Colonic mucosa (tissue), 4 donors: ENCODE measurements at places on chromosomes 16 and 17.

- peak; percentile 88 for DNase-seq
Measured at GRCh38 chr16:31868691-31869167, 4.9 kb upstream of the ZNF267 start.

GRCh38 chr17:81084680-81085419 lies 49.9 kb downstream of the BAIAP2 start:
- no peak for DNase-seq

- no peak for DNase-seq
Measured at GRCh38 chr16:67040906-67041305, 12.0 kb downstream of the CBFB start.

DNA sequence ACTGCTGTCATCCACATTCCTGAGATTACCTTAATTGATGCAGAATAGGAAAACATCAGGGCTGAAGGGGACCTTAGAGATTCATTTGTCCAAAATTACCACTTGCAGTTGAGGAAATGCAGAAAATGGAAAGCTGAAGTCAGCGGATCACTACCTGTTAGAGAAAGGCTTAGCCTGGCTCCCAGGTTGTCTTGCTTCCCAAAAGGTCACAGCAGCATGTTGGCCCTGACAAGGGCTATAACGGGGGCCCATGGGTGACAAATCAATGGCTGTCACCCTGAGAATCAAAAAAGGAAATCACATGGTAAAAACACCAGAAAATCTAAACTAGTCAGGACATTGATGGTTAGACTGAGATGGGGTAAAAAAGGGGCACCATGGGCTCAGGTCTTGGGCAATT lies 51.7 kb downstream of the HLF start:
- no peak for DNase-seq

DNA sequence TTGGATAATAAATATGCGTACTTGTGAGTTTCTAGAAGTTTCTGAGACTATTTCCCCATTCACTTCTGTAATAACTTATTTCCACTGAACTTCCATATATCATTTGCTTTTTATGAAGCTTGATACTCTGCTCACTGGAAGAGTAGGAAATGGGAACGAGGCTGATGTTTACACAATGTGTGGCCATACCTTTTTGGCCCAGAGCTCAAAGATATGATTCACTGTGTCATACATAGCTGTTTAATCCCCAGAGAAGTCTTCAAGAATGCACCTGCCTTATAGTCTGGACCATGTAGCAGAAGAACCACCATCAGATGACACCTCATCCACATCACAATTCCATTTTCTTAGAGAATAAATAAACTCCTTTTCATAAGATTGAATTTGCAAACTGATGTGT lies 40.3 kb upstream of the TEKT3 start:
- no peak for DNase-seq

DNA sequence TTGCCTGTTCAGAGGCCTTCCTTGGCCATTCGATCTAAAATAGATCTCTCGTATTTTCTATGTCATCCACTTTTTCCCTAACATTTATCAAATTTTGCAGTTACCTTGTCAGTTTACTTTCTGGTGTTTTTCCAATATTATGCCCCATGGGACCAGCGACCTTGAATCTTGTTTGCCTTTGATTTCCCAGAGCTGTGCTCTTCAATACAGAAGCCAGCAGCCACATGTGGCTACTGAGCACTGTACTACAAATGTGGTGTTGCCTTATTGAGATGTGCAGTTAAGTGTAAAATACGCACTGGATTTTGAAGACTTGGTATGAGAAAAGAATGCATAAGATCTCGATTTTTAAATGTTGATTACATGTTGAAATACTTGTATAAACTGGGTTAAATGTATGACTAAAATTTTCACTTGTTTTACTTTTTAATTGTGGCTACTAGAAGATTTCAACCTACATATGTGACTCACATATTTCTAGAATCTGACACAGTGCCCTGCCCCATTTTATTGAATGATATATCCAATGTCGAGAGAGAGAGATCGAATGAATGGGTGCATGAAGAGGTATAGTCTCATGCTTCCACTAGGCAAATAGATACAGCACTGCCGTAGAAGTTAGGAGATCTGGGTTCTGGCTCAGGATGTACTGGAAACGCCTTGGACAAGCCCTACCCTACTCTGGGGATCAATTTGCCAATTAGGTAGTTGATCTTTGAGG lies 824 bp upstream of the PSME3 start:
- no peak for DNase-seq

- DNase-seq: no peak
Measured at GRCh38 chr17:13306310-13306962, 288.6 kb upstream of the ELAC2 start.

DNA sequence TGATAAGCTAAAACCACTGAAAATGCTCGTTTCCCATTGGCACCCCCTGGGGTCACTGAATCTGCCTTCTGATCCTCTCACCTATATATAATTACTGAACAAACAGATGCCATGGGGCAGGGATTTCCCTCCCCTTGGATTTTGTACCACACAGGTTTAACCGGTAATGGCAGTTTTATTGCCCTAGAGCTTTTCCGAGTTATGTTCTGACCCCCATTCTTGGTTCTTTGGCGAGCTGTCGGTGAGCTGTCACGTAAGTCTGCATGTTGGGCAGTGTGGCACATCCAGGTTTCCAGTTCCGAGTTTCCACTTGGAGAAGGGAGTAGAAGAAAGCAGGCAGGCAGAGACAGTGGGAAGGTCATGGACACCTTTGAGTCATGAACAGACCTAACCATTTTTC lies 7.1 kb downstream of the TMEM97 start:
- no peak for DNase-seq

DNA sequence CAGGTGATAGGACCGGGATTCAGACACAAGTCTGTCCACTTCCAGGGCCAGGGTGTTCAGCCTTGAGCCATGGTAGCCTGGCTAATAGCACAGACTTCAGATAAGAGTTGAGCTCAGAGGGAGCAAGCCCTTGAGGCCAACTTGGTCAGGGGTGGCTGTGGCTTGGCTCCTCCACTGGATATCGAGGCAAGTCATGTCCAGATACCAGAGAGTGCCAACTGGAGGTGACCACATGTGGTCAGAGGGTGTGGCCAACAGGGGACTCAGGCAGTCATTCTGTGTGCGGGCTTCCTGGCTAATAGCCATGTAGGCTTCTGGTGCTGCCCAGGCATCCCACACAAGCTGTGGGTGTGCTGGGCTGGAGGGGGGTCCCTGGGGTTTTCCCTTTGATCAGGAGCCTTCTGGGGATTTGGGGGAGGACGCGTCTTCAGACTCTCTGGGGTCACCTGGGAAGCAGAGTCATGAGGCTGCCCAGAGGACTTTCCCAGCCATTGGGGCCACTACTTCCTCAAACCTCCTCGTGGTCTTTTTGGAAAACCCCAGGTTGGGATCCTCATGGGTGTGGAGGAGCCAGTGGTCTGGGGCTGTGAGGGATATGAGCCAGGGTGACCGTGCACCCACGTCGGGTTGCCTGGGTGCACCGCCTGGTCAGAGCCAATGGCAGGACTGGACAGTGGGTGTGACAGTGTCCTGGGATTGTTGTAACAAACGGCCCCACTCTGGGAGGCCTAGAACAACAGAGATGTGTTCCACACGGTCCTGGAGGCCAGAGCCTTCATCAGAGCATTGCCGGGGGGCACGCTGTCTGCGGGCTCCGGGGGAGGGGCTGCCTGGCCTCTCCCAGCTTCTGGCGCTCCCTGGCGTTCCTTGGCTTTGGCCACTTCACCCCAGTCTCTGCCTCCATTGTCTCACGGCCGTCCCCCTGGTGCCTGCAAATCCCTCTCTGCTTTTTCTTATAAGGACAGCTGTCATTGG lies 25.0 kb downstream of the COX4I1 start:
- no peak for DNase-seq

GRCh38 chr17:47762728-47763127 lies 29.7 kb downstream of the TBX21 start:
- no peak for DNase-seq

- DNase-seq: peak; percentile 98
Measured at GRCh38 chr17:8158267-8159031, 4.3 kb downstream of the VAMP2 start.

GRCh38 chr16:69329369-69330285 lies 761 bp downstream of the PDF start:
- peak; percentile 49 for DNase-seq

DNA sequence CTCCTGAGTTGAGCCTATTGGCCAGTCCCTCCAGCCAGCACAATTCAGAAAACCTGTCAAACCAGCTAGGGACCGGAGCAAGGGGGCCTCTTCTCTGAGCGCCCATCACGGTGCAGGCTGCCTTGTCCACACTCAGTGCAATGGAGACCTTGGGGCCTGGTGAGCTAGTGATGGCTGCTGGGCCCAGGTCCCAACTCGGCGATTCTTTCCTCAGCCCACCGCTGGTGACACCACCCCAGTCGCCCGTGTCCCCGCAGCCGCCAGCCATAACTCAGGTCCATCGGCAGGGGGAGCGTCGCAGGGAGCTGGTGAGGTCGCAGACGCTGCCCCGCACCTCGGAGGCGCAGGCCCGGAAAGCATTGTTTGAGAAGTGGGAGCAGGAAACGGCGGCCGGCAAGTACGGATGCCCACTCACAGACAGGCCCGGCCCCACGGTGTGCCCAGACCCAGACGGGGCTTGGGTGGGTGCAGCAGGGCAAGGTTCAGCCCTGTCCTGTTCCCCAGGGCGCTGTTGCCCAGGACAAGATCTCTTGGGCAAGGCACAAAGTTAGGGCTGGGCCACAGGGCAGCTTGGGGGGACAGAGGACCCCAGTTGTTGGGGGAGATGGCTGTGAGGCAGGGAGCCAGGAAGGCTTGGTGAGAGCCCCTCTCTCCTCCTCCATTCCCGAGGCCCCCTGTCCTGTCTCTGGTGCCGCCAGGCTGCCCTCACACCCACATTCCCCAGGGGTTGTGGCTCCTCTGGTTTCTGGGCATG lies 10.8 kb downstream of the SMTNL2 start:
- peak; percentile 39 for DNase-seq

- no peak for DNase-seq
Measured at GRCh38 chr17:47099451-47099986, 89.6 kb downstream of the CDC27 start.

DNA sequence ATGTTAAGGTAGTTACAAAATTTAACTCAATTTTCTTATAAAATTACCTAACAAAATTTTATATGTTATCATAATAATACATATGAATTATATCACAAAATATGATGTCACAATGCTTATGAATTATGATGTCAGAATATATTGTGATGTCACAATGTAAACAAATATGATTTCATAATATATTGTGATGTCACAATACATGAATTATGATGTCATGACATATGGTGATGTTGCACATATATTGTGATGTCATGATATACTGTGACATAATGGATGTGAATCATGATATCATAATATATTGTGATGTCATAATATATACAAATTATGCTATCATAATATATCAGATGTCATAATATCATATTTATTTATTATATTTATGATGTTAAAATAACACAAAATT lies 1879.9 kb downstream of the TP53TG3F start:
- no peak for DNase-seq

GRCh38 chr17:35846055-35846809 lies 22.5 kb downstream of the HEATR9 start:
- DNase-seq: no peak

DNA sequence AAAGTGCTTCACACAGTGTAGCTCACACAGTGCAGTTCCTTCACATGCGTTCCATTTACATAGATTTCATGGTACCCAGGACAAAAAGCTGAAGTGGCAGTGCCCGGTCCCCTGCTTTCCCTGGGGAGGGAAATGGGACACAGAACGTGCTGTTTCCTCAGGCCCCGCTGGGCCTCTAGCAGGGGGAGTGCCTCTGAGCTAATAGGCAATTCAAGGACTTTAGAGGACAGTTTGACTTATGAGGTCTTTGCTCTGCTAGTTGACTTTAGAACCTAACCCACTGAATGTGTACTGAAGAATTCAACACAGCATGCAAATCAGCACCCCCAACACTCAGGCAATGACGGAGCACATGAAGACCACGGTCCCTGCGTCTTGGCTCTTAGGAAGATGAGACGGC lies 6.8 kb downstream of the CDIP1 start:
- DNase-seq: no peak

DNA sequence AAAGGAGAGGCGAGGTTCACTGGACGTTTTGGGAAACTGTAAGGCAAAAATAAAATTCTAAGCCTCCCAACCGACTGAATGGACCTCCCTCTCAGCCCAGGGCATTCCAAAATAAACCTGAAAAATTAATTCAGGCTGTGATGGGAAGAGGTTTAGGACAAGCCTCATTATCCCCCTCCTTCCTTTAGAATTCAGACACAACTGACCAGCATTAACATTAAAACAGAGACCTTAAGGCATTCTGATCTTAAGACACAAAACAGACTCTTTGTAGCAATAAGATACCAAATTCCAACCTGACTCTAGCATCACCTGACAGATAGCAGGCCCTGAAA lies 298 bp upstream of the LDHD start:
- DNase-seq: no peak

- no peak for DNase-seq
Measured at GRCh38 chr17:43134774-43135453, 9.8 kb upstream of the BRCA1 start.

DNA sequence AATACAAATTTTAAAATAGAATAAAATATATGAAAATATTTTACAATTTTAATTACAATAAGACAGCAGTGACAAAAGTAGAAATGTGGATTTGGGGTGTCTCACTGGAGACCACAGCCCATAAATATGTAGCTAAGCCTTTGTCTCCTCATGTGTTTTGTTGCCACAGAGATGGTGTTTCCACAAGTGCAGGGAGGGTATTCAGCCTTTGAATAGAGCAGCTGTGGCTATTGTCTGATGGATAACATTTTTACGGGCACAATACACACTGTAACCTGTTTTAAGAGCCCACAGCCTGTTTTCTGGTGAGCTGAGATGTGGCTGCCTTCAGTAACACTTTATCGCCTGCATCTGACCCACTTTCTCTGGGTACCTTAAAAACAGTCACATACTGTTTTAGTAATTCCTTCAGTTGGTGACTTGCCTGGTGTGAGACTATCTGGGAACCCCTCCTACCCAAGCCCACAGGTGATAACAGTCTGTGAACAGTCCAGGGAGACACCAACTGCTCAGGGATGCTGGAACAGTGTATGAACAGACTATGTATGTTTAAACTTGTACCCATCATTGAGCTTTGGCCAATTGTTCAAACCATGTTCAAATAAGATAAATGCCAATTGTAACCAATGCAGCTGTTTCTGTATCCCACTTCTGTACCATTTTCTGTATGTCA lies 7.8 kb upstream of the AHSP start:
- DNase-seq: no peak

GRCh38 chr17:73192894-73193701 lies at the start of gene COG1:
Gene COG1, plus strand, starts transcription at chr17:73193055. Its CDS starts 15 bp downstream, at chr17:73193070.
- peak; percentile 89 for DNase-seq

GRCh38 chr17:44502598-44503146 lies 534 bp downstream of the GPATCH8 start:
- peak; percentile 19 for DNase-seq

DNA sequence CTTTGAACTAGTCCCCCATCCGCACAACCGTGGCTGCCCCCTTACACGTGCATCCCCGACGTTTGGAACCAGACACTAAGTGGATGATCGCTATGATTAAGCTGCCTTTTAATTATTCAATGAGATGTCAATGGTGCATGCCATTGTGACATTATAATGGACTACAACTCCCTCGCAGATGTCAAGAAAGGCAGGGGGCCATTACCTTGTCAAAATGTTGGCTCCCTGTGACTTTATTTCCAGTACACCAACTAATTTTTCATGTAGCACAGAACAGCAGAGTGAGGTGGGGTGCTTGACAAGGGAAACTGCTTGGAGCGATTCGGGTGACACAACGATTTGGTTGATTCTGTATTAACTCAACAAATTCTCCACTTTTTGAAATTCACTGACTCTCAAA lies 26.5 kb downstream of the ASIC2 start:
- no peak for DNase-seq
